Stimulated activated CD4-positive, alpha-beta T cell treated with anti-CD3 and anti-CD28 coated beads, Interleukin-2, amount 100 ng/mL, for 4 hours (primary cell): ENCODE measurements at places on chromosomes 1 and 21.

DNA sequence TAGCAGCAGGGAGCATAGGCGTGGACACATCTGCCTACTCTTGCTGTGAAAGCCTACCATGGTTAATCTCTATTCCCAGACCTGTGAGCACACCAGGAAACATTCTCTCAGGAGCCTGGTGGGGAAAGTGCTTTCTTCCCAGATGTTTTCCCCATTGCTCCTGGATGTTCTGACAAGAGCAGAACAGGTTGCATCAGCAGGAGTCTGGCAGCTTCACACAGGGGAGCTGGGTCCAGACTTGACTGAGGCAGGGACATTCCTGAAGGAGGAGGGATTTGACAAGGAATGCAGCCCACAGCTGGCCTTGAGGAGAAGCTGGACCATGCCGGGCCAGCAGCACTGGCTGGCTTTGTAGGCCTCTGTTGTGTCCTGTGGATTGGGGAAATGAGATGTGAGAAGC lies 21.0 kb upstream of the ARTN start:
- no peak for DNase-seq

GRCh38 chr1:246532519-246532918 lies 25.4 kb upstream of the SMYD3 start:
- DNase-seq, result no peak

GRCh38 chr1:1349256-1350012 lies at the start of gene DVL1:
TSS of gene DVL1 (minus strand) at chr1:1349418. CDS start at chr1:1349065, 353 bp downstream.
- peak; percentile 52 for DNase-seq

DNA sequence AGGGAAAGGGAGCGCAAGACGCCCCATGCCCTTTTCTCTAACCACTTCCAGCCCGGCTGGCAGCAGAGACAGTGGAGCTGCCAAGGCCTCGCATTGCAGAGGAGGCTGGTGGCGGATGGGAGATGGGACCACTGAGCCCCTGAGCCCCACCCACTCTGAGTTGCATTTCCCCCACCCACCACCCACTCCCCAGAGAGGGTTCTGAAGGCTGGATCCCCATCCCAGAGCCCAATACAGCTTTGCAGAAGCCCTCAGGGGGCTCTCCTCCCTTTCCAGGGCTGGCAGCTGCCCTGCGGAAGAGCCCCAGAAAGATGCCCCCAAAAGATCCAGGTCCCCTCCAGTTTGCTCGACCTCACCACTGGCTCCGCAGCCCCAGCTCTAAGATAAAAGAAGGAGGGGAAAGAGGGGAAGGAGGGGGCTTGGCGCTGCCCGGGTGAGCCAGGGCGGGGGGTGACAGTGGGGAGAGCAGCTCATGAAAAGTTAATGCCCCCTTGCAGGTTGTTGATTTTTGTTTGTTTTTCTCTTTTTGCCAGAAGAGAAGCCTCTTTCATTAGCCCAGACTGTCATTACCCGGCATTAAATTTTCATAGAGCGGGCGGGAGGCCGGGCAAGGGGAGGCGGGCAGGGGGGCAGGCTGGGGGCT lies 38.4 kb upstream of the CASZ1 start:
- DNase-seq, result no peak

GRCh38 chr1:162285149-162285561 lies 91.5 kb downstream of the SPATA46 start:
- no peak for DNase-seq

DNA sequence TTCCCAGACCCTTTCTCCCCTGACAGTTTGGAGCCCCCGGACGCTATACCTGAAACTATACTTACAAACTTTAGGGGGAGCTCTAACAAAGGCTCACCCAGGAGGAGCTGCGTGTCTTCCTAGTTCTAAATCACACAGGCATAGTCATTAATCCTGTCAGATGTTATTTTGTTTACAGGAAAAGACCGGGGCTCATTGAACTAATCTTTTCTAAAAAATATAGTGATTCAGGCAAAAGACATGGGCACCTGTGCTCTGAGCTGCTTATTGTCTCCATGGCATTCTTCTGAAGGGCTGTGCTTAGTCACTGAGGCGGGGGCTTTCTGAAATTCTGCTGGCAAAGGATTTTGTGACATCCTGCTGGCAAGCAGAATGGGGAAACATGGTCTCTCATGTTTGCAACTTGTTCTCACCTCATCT lies 1577.0 kb downstream of the NCAM2 start:
- DNase-seq, result no peak

DNA sequence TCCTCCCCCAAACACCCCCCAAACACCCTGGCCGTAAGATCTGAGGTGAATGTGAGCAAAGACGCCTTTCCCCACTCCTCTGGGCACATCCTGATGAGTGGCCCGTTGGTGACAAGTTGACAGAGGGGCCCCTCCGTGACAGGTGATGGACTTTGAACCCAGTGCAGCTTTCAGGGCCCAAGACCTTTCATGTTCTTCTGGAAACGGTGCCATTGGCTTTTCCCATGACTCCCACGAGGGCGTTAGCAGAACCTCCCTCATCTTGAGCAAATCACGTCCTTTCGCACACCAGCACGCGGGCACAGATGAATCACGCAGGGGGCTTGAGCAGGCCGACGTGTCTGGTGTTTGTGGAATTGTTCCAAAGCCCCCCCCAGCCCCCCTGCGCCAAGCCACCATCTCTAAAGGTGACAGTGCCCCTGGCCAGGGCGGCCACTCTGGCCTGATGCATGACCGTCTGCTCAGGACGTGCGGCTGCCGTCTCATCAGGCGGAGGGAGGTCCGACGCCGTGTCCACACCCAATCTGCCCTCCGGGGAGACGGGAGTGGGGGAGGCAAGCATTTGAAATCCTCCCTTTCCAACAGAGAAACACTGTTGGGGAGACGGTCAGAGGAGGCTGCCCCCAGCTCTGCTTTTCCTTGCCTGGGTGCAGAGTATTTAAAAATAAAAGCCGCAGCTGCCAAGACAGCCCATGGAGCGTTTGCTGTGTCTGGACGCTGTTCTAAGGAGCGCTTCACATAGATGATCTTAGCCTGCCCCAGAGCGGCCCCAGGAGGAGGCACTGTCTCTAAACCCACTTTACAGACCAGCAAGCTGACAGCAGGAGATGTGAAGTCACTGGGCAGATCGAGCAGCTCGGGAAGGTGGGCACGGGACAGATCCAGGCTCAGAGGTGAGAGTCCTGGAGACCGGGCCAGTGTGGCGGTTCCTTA lies 98.3 kb upstream of the ARHGEF16 start:
- DNase-seq, result no peak

- no peak for DNase-seq
Observed at GRCh38 chr1:151060007-151060656, at the start of gene MLLT11. TSS of gene MLLT11 (plus strand) at chr1:151060397. CDS start at chr1:151067225, 6,828 bp downstream.

DNA sequence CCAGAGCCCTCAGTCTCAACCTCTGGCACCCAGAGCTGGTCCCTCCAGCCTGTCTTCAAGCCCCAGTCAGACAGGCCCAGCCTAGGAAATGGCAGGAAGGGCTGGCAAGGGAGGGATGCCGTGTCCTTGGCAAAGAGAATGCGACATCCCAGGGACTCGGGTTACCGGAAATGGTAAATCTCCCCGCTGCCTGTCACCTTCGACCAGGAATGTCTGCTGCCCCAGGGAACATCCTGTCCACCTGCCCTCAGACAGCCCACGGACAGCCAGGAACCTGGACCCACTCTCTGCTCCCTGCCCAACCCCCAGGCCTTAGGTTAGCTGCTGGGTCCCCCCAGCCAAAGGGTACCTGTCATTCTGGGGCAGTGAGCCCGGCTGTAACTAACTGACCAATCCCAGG lies 23.9 kb downstream of the HSPG2 start:
- DNase-seq, result no peak

DNA sequence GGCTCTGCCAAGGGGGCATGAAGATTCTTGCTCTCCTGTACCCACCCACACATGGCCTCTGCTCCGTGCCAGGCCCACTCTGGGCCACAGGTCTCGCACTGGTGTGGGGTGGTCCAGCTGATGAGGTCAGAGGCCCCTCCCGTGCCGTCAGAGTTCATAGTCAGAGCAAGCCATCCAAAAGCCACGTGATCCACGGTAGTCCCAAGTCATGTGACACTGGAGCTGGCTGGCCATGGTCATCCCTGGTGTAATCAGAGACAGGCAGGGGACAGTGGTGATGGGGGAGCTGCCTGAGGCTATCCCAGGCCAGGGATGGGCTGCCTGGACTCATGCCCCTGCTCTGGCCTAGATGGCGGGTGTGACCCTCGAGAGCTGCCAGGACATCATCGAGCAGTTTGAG lies 10.5 kb downstream of the PLCH2 start:
- no peak for DNase-seq

GRCh38 chr1:93596329-93597089 lies 85.1 kb downstream of the BCAR3 start:
- no peak for DNase-seq

- no peak for DNase-seq
Observed at GRCh38 chr1:172448995-172449584, 5.2 kb upstream of the PIGC start.

DNA sequence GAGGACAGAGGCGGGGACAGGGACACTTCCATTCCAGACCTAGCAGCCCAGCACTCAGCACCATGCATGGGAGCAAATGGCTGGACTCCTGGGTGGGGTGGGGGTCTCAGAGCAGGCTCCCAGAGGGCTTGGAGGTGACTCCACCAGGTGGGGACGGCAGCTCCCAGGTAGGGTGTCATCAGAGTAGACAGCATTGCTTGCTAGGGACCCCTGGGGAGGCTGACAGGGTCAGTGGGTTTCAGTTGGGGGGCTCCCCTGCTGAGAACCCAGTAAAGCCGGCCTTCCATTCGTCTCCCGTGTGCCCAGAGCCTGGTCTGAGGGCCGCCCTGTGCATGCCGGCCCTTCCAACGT lies 4.8 kb upstream of the GJC2 start:
- no peak for DNase-seq

GRCh38 chr1:5343256-5344020 lies 648.8 kb downstream of the NPHP4 start:
- no peak for DNase-seq

DNA sequence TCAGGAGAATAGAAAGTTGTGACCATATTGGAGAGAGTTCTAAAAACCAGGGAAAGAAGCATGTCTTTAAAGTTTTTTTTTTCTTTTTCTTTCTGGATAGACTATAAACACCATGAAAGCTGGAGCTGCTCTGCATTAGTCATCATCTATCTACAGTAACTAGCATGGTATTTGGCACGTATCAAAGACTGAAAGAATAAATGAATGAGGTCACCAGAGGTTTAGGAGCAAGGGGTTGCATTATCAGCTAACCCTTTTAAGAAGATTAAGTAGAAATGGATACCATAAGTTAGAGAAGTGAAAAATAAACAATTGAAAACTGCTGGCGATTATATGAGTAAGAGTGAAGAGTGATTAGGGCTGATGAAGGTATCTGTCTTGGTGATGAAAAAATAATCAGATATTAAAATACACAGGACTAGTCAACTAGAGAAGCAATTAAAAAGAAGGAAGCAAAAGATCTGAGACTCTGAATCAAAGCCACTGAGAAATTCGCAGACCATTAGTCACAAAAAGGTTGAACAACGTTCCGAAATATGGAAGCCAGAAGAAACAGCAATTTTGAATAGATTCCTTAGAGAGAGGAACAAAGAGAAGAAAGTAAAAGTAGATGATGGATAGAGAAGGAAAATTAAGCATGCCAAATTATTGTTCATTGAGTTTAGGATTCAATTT lies 536.4 kb downstream of the DPYD start:
- no peak for DNase-seq

GRCh38 chr1:116252785-116253184 lies 120.3 kb upstream of the ATP1A1 start:
- DNase-seq, result no peak

DNA sequence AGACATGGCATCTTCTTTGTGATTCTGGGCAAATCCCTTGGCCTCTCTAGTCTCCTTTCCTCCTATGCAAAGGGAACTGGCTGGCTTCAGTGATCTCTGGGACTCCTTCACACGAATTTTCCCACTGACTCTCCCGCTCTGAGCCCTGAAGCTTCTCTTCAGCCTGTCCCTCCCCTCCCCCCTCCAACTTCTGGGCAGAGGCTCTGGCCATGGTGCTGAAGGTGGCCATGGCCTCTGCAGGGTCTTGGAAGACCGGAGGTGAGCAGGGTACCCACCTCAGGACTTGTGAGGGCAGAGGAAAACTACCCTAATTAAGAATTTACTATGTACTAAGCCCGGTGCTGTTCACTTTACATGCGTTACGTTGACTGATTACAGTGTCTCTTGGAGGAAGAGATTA lies 29.4 kb upstream of the POU3F1 start:
- DNase-seq, result no peak

DNA sequence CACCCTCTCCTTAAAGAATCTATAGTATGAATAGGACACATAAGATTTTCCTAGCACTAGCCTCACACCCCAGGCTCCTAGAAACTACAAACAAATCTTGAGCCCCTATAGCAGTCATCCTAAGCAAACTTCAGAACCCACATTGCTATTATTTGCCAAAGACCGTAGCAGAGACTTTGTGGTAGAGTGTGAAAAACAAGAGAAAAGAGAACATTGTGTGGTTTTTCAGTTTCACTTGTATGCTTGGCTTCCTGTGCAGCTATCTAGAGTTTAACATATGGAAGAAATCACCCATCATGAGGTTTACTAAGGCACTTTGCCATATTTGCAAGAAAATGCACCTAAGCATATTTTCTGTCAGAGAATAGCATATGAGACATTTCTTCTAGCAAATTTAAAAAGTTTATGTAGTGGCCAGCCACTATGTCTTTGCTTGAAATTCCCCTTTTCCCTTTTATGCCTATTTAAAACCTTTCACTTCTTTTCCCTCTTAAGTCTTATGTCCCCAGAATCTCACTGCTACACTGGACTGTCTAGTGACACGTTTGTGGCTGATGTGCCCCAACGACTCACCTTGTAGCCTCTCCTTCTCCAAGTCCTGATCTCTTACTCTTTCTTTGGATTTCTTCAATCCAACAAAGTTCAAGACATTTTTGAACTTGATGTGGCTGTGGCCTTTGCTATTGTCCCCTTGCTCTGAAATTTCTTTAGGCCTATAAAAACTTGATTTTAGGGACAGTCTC lies 25.6 kb downstream of the CCDC190 start:
- no peak for DNase-seq

- DNase-seq, result no peak
Observed at GRCh38 chr1:213938776-213939175, 49.0 kb upstream of the PROX1 start.

- DNase-seq, result no peak
Observed at GRCh38 chr1:161070761-161071160, 1.1 kb upstream of the ARHGAP30 start.

DNA sequence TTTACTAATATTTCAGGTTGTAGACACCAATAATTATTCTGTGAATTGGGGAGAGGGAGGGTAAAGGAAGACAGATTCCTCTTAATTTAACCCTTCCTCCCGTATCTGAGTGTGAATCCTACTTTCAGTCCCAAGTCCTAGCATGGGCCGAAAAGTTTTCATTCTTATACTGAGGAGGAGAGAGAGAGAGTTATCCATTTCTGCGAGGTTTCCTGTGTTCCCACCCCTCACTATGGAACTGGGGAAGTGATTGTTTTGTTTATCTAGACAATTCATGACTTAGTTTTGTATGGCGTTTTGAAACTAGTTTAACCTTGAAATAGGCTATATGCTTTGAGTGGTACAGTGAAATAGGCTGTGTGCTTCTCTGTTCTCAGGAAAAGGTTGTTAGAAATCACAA lies 134.0 kb upstream of the DPYD start:
- no peak for DNase-seq

DNA sequence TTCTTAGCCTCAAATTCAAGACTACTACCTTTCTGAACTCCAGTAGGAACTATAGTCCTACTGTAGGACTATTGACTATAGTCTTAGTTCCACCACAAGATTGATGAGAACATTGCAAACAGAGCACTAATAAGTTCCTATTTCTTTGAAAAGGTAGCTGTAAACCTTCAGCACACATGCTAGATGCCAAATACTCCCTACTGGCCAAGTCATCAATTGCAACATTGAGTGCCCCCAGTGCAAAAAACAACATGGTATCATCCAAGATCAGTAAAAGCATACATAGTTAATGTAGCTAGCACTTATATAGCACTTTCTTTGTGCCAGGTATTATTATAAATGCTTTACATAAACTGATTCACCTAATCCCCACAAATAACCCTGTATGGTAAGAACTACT lies 99.8 kb downstream of the MRPL39 start:
- DNase-seq, result no peak
